CD4-positive, alpha-beta memory T cell (primary cell): ENCODE measurements at places on chromosomes 6 and 20. TPM values are rescaled to one million over a fixed set of nuclear protein-coding genes. Genes with fewer than 3 reads are reported as not detected.

DNA sequence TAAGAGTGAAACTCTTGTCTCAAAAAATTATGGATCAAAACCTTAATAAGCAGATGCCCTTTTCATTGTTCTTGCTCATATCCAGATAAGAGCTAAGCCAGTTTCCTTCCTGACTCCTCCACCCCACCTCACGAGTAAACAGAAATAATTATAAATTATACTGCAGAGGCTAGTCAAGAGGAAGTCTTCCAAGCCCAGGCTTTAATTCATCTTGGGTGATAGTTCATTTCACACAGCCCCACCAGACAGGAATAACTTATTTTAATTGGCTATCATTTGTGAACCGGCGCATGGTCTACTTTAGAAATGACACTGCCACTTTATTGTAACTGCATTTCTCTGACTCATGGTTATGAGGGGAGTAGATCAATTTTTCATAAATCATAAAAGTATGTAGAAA lies 102.0 kb downstream of the BTBD3 start:
- H3K36me3 ChIP-seq = no peaks in the 10 kb centered on the region
- no peaks in the 10 kb centered on the region for H3K27me3 ChIP-seq
- no peak overlapping the region for H3K27ac ChIP-seq
- no peak for DNase-seq
- H3K4me1 ChIP-seq = no peaks in the 10 kb centered on the region
- H3K4me3 ChIP-seq = no peak overlapping the region

DNA sequence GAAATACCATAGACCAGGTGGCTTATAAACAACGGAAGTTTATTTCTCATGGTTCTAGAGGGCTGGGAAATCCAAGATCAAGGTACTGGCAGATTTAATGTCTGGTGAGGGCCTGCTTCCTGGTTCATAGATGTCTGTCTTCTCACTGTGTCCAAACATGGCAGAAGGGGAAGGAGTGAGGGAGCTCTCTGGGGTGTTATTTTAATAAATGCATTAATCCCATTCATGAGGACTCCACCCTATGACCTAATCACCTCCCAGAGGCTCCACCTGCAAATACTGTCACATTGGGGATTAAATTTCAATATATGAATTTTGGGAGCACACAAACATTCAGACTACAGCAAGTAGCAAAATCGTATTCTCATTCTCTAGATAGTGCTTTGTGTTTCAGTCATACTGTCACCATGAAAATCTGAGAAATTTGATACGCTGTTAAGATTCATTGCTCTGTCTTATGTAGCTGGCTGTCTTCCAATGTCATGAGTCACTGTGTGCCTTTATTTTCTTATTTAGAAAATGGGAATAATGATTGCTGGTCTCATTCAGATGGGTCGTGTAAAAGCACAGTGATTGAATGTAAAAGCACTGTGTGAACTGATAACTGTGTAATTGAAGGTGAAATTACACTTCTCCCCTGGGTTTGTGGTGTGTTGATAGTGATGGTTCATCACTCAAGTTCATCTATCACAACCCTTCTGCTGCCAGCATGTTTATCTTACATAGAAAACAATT lies 8.9 kb upstream of the ERVFRD-1 start:
- no peaks in the 10 kb centered on the region for H3K27me3 ChIP-seq
- H3K4me3 ChIP-seq = no peak overlapping the region
- H3K36me3 ChIP-seq = no peaks in the 10 kb centered on the region
- H3K27ac ChIP-seq = no peak overlapping the region
- no peak for DNase-seq

GRCh38 chr6:136716917-136717715 lies 75.2 kb downstream of the MAP3K5 start:
- H3K36me3 ChIP-seq = no peaks in the 10 kb centered on the region
- peaks cover 35% of the 10 kb centered on the region for H3K4me1 ChIP-seq
- no peak overlapping the region for H3K27ac ChIP-seq
- H3K4me3 ChIP-seq = no peak overlapping the region
- no peak for DNase-seq

- DNase-seq = no peak
- H3K4me1 ChIP-seq = no peaks in the 10 kb centered on the region
- H3K27me3 ChIP-seq = no peaks in the 10 kb centered on the region
Observed at GRCh38 chr6:170476360-170476759, 76.7 kb downstream of the PSMB1 start.

DNA sequence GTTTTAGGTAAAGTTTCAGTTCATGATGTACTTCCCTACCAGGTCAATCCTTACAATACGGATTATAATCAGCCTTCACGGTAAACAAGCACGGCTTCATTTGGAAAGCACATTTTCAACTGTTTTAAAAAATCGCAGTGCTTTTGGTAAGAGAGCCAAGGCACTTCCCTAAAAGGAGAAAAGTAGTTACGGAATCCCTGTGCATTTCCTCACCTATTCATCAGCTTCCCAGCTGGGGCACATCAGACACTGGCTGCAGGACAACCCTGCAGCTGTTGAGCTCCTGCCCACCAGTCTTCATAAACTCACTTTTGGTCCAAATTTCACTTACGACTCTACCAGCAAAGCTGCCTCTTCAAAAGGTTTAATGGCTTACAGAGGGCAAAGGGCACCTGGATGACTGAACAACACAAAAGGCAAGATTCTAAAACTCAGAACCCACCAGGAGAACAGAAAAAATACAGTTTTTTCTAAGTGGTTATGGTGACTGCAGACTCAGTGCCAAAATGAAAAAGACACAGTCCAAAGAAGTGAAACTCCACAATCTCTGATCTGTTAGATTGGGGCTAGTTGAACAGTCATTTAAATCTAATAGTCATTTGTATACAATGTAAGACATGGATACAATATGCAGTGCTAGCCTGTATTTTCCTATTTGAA lies 7.5 kb downstream of the SNX5 start:
- H3K4me1 ChIP-seq = peaks cover 97% of the 10 kb centered on the region
- H3K27me3 ChIP-seq = no peaks in the 10 kb centered on the region
- H3K4me3 ChIP-seq = no peak overlapping the region
- no peak for DNase-seq
- peaks cover 8% of the 10 kb centered on the region for H3K36me3 ChIP-seq

The TRAPPC3L gene
- total RNA-seq = not detected

DNA sequence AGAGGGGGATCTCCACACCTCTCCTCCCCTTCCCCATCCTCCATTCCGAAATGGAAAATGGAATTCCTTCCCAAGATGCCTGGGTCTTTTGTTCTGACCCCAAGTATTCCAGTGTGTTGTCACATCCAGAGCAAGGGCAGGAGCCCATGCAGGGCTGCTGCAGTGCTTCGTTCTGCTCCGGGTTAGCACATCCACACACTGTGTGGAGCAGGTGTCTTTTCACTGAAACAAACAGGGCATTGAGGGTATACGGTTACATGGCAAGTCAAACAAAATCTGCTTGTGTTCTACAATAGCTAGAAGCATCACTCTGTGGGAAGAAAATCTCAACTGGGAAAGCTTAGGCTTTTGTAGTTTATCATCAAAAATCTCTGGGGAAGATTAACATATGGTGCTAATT lies 56.9 kb downstream of the LYRM2 start:
- no peak overlapping the region for H3K4me3 ChIP-seq
- H3K4me1 ChIP-seq = no peaks in the 10 kb centered on the region
- H3K27me3 ChIP-seq = no peaks in the 10 kb centered on the region
- no peak for DNase-seq

DNA sequence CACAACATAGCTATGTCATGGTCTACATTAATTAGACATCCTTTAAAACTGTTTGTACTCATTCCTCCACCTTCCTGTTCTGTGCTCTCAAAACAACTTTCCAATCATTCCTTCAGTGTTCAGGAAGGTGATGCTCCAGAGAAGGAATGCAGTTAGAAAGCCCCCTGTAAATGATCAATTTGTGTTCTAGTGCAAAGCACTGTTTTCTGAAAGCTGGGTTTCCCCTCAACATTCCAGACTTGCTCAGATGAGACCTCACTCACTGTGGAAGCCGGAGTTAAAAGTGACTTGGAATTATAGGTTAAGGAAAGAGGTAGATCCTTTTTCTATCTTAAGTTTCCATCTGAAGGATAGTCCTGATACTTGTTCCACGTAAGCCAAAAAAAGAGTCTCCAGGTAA lies 95.9 kb downstream of the BMP2 start:
- no peaks in the 10 kb centered on the region for H3K36me3 ChIP-seq
- DNase-seq = no peak
- no peak overlapping the region for H3K27ac ChIP-seq
- no peak overlapping the region for H3K4me3 ChIP-seq

DNA sequence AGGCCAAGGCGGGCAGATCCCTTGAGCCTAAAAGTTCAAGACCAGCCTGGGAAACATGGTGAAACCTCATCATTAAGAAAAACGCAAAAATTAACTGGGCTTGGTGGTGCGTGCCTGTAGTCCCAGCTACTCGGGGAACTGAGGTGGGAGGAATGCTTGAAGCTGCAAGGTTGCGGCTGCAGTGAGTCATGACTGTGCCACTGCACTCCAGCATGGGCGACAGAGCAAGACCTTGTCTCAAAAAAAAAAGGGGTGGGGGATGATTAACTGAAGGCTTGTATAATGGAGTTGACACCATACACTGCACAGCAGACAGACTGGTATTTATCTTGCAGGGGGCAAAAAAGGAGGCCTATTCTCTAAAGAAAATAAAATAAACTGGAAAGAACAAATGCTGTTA lies 27.7 kb downstream of the SRPK1 start:
- H3K4me1 ChIP-seq = no peaks in the 10 kb centered on the region
- DNase-seq = no peak
- H3K27me3 ChIP-seq = no peaks in the 10 kb centered on the region
- no peak overlapping the region for H3K4me3 ChIP-seq
- no peak overlapping the region for H3K27ac ChIP-seq

GRCh38 chr20:55961376-55962330 lies 43.7 kb downstream of the CBLN4 start:
- H3K4me1 ChIP-seq = no peaks in the 10 kb centered on the region
- H3K4me3 ChIP-seq = no peak overlapping the region
- H3K27me3 ChIP-seq = no peaks in the 10 kb centered on the region

DNA sequence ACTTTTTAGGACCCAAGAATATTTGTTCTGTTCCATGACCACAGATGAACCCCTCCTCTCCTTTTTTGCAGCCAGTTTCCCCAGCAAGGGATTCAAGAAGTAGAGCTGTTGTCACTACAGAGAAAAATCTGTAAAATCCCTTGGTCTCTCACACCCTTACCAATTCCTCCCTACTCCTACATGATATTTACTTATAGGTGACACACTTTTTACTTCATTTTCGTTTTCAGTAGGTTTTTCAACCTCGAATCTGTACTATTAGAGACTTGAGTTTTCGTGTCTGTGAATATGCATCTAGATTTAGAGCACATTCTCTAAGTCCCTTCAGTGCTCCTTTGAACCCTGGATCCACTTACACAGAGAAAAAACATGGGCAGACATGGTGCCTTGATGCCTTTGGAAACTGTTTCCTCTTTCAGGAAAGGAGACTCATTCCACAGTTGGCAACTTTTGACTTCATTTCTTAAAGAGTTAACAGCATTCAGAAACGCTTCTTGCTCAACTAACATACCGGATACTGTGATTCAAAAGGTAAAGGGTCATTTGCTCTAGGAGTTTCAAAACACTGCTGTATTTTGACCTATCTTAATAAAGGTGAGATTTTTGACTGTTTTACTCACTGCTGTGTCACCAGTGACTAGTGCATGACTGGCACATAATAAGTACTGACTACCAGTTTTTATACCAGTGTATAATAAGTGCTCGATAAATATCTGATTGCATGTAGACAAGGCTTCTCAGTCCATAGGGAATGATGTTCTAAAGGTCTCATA lies 50.6 kb downstream of the LAMA4 start:
- no peak overlapping the region for H3K4me3 ChIP-seq
- DNase-seq = no peak
- no peaks in the 10 kb centered on the region for H3K4me1 ChIP-seq
- no peaks in the 10 kb centered on the region for H3K27me3 ChIP-seq

DNA sequence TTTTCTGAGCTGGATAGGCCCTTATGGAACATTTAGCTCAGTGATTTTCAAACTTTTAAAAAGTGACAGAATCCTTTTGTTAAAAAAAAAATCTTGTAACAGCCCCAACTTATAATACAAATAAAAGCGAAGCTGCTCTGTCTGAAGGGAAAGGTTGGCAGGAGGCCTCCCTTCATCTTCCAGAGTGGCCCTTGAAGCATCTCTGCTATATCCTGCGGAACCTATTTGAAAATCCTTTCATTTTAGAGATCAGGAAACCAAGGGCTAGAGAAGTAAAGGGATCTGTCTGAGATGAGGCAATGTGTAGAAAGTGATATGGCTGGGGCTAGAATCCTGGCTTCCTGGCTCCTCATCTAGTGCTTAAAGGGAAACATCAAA lies 107.8 kb downstream of the UBE3D start:
- no peak for DNase-seq
- H3K27ac ChIP-seq = no peak overlapping the region

DNA sequence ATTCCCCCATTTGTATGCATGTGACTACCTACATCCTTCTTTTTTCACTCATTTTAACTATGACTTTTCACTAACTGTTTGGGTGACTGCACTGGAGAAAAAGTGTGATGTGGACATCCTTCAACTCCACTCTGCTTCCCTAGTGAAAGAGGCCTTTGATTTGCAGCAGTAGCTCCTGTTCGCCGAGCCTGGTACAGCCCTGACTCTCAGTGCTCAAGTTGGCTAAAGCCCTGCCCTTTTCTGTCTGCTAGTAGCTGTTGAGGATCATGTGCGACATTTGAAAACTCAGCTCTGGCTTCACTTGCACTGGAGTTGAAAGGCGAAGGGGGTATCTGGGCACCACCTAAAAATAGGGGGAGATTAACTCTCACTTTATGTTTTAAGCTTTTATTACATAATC lies 42.1 kb downstream of the DAAM2 start:
- no peaks in the 10 kb centered on the region for H3K36me3 ChIP-seq
- H3K4me3 ChIP-seq = no peak overlapping the region
- no peak overlapping the region for H3K27ac ChIP-seq
- DNase-seq = no peak
- H3K27me3 ChIP-seq = no peaks in the 10 kb centered on the region

The DEF6 gene
- total RNA-seq = 236 TPM

The RAET1L gene
- not detected for total RNA-seq

DNA sequence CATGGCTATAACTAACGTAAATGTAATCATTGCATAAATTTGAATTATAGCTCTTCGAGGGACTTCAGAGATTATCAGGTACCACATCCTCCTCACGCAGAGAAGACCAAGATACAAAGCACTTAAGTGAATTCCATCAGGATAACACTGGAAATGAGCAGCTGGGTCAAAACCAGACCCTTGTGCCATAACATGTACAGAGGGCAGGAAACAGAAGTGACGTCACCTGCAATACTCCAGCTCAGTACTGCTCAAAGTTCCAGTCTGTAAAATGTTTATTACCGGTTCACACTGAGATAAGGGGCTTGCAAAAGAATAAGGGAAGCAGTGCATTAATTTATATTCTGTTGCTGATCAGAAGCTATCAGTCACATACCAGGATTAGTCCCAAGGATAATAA lies 45.8 kb downstream of the RGS17 start:
- no peaks in the 10 kb centered on the region for H3K36me3 ChIP-seq
- DNase-seq = no peak
- H3K27ac ChIP-seq = no peak overlapping the region
- no peaks in the 10 kb centered on the region for H3K4me1 ChIP-seq
- no peaks in the 10 kb centered on the region for H3K27me3 ChIP-seq
- H3K4me3 ChIP-seq = no peak overlapping the region
